ENCODE measurements at places on chromosomes 7 and 10. TPM values are rescaled to one million over a fixed set of nuclear protein-coding genes. Genes with fewer than 3 reads are reported as not detected.

PAX2 gene
- polyA plus RNA-seq: not detected

RSBN1L gene
- polyA plus RNA-seq: 9.6 TPM

- no peak for DNase-seq
Observed at GRCh38 chr10:79095316-79095715, 26.6 kb downstream of the ZMIZ1 start.

DNA sequence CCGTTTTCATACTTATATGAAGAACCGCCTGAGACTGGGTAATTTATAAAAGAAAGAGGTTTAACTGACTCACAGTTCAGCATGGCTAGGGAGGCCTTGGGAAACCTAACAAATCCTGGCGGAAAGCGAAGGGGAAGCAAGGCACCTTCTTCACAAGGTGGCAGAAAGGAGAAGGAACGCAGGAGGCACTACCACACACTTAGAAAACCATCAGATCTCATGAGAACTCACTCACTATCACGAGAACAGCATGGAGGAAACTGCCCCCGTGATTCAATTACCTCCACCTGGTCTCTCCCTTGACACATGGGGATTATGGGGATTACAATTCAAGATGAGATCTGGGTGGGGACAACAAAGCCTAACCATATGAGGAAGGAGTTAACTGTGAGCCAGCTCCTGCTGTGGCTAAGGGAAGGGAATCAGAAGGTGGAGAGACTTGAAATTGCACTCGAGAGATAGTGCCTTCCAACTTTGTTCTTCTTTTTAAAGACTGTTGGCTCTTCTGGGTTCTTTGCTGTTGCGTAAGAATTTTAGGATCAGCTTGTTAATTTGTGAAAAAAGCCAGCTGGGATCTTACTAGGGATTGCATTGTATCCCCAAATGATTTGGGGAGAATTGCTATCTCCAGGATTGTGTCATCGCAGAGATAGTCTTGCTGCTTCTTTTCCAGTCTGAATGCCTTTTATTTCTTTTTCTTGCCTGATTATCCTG, 21.0 kb downstream of the OPTN start:
- no peak for DNase-seq

DNA sequence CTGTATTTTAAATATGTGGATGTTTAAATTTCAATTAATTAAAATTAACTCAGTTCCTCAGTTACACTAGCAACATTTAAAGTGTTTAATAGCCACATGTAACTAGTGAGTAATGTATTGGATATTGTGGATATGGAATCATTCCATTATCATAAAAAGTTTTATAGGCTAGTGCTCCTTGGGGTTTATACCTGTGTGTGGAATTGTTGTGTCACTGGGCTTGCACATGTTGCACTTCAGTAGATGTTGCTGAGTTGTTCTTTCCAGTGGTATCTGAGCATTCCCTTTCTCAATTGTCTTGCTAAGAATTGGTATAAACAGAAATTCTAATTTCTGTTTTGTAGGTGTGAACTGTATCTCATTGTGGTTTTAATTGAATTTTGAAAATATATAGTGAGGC, 113.0 kb downstream of the ADK start:
- DNase-seq: no peak

DNA sequence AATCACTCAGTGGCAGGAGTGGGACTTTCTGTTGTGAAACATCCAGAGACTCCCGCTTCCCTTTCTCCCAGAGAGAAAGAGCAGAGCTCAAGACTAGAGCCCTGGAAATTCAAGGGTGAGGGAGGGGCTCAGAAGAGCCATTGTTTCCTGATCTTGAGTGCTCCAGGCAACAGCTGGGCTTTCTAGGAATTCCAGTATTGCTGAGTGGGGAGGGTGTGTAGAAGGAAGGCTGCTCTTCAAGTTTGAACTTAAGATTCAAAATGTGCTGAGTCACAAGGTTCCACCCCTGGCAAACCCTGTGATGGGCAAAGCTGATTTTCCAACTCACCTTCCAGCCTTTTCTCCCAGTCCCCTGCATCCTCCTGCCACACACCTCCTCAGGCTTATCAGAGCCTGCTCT, 42.3 kb upstream of the MSRB2 start:
- DNase-seq: no peak

DNA sequence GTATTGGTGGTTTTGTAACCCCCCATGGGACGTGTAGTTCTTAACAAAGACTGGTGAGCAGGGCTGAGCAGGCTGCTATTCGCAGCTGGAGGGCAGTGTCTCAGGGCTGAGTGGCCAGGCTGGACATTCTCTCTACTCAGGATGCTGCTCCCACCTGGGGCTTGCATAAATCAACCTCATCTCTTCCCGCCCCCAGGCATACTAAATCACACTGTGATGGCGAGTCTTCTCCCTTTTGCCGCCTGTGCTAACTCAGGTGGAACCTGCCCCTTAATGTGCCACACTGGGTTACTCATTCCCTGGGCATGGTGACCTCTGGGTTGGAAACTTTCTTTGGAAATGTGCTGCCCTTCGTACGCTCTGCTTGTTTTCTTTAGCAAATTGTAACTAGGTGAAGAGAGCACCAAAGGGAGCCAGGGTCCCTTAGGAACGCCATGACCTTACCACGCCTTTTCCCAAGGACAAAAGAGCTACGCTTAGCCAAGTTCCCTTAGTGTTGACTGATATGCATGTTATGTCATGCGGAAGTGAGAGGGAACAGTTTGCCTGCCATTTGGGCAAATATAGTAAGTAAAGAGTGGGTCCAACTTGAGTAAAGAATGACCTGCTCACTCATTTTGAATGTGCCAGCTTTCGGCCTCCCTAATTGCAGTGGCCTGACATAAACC, 40.4 kb upstream of the COBL start:
- no peak for DNase-seq

DNA sequence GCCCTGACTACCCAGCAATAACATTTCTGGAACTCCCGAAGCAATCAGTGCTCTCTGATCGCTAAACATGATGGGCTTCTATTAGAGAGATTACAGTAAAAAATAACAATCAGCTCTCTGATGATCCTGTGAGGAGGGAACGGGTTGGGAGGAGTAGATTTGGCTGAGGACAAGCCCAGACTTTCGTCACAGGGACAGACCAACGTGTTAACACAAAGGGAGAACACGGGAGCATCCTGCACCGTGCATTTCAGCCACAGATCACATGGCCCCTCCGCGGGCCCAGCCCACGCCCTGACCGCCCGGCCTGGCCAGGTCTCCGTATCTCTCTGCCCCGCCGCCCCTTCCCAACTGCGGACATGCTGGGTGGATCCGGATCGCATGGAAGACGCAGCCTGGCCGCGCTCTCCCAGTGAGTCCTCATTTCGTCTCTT, 95.0 kb upstream of the AGBL3 start:
- no peak for DNase-seq

DNA sequence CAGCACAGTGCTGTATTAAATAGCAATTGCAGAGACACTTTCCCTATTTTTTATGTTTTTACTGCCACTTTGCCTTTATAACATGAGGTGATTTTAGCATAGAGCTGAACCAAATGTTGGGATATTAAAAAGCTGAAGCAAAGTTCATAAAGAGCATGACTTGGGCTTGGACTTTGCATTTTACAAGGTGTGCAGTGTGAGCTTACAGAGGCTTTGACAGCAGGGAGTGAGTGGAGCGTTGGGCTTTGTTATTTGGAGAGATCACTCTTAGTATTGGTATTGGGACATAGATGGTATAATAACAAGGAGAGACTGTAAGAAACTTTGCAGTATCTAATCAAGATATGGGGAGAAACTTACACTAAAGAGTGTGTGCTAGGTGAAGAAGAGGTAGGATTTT, 449.1 kb downstream of the AUTS2 start:
- no peak for DNase-seq

PIP gene
- polyA plus RNA-seq: not detected

GRCh38 chr10:69186524-69186923, 6.5 kb downstream of the SUPV3L1 start:
- no peak for DNase-seq

DNA sequence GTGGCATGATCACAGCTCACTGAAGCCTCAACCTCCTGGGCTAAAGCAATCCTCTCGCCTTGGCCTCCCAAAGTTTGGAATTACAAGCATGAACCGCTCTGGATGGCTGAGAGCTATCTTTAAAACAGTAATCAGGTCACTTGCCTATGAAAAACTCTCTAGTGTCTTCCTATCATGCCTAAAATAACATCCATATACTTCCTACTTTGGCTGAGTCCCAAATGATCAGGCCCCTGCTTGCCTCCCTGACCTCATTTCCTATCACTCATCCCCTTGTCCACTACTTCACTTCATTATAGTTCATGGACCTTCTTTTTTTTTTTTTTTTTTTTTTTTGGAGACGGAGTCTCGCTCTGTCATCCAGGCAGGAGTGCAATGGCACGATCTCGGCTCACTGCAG, 28.0 kb downstream of the SEPTIN7 start:
- no peak for DNase-seq

UCN3 gene
- polyA plus RNA-seq: not detected

- DNase-seq: no peak
Observed at GRCh38 chr10:68989317-68989990, 851 bp downstream of the KIFBP start.

CPA2 gene
- polyA plus RNA-seq: 0.28 TPM

DNA sequence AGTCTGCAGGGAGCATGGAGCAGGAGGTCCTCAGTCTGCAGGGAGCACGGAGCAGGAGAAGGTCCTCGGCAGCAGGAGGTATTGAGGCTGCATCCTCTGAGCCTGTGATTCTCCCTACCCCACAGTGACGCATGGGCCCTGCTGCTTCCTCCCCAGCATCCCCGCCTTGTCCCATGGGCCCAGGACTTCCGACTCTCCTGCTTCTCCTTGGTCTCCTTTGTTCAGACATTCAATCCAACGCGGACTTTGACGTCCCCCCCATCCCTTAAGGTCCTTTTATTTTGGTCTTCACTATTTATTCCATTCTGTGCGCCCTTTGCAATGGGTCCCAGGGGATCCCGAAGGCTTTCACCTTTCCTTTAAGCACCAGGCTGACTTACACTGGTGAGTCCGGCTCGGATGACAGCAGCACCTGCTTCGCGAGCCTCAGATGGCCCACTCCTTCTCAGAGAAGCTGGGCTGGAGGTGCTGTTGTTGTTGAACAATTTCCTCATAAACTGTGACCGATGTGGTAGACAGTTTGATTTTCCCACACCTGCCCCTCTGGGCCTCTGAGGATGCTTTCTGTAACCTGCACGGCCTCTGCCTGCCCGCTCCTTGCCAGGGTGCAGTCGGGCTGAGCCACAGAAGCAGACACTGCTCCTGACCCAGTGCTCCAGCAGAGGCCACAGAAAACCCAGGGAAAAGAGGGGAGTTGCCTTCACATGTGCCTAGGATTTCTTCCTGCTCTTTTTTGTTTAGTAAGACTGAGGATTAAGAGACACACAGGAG, 407.2 kb upstream of the SHH start:
- no peak for DNase-seq

DNA sequence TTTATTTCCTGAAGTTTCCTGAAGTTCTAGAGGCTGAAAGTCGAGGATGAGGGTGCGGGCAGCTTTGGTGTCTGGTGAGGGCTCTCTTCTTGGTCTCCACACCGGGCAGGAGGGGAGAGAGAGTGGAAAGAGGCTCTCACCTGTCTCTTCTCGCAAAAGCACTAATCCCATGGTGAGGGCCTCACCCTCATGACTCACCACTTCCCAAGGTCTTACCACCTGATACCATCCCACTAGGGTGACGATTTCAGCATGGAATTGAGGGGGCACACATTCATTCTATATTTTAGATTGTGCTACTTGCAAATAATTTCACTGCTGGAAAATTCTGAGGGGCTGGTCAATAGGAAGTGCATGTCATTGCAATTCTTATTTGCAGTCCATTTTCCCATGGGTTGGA, 292.9 kb downstream of the DPP6 start:
- DNase-seq: no peak

- no peak for DNase-seq
Observed at GRCh38 chr10:100364735-100365391, 17.8 kb downstream of the SCD start.

GRCh38 chr10:89924261-89924660, 222.9 kb downstream of the KIF20B start:
- DNase-seq: no peak

DNA sequence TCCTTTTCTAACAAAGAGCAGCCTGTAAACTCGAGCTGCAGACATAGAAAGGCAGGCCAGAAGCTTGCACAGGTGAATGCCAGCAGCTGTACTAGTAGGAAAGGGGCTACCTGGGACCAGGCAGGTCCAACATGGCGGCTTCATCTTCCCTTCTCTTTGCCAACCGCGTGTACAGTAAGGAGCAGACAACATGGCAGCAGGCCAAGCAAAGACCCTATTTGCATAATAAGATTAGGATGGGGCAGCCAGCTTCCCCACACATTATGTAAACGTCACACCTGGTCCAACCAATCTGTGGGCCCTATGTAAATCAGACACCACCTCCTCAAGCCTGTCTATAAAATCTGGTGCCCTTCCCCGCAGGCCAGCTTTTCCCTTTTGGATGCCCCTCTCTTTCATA, 1186.5 kb upstream of the AUTS2 start:
- no peak for DNase-seq

GRCh38 chr7:95527776-95528250, 42.1 kb downstream of the ASB4 start:
- DNase-seq: peak; percentile 76

- DNase-seq: peak; percentile 71
Observed at GRCh38 chr7:7321681-7322080, 139.3 kb downstream of the C1GALT1 start.

DNA sequence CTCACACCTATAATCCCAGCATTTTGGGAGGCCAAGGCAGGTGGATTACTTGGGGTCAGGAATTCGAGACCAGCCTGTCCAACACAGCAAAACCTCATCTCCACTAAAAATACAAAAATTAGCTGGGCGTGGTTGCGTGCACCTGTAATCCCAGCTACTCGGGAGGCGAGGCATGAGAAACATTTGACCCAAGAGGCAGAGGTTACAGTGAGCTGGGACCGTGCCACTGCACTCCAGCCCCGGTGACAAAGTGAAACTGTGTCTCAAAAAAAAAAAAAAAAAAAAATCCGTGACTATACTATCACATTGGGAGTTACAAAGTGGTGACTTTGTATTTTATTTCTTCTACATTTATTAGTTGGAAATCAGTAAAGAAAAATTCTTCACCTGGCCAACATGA, 101.2 kb downstream of the EPC1 start:
- DNase-seq: no peak

DNA sequence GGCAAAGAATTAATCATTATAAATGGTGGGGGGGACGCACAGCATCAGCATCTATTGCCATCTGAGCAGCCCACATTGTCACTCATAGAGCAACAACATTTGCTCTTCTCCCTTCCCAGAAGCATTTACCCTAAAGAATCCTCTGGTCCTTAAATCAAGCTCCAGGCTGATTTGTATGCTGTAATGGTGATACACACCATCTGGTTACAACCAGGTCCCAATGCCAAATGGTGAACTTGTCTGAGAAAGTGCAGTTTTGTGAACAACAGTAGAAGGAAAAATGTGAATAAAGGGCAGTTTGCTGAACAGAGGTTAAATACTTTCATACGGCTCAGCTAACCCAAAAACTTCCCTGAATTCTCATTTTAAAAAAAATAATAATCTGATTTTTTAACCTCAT, 38.8 kb upstream of the TCF7L2 start:
- no peak for DNase-seq

GRCh38 chr10:132393695-132394181, 3.3 kb upstream of the PWWP2B start:
- peak; percentile 77 for DNase-seq

- peak; percentile 74 for DNase-seq
Observed at GRCh38 chr10:129963641-129964501, at the start of gene EBF3. Gene EBF3 (minus strand): TSS chr10:129964274. CDS start chr10:129963768, 506 bp downstream.

GRCh38 chr10:72645263-72645858, 19.5 kb upstream of the MICU1 start:
- no peak for DNase-seq

GRCh38 chr10:88062798-88063472, 199.5 kb downstream of the PTEN start:
- no peak for DNase-seq

C1QL3 gene
- not detected for polyA plus RNA-seq

ATG9B gene
- 3.7 TPM for polyA plus RNA-seq

GRCh38 chr7:15446280-15446679, 115.5 kb downstream of the AGMO start:
- DNase-seq: no peak
